ENCODE measurements at places on chromosomes 1 and 21.
A peak's percentile ranks its signal among the peaks of the same experiment; 100 is the strongest.

GRCh38 chr1:14598498-14599182 is at the start of gene KAZN:
Gene KAZN, plus strand, starts transcription at chr1:14598685.
- no peak for DNase-seq

DNA sequence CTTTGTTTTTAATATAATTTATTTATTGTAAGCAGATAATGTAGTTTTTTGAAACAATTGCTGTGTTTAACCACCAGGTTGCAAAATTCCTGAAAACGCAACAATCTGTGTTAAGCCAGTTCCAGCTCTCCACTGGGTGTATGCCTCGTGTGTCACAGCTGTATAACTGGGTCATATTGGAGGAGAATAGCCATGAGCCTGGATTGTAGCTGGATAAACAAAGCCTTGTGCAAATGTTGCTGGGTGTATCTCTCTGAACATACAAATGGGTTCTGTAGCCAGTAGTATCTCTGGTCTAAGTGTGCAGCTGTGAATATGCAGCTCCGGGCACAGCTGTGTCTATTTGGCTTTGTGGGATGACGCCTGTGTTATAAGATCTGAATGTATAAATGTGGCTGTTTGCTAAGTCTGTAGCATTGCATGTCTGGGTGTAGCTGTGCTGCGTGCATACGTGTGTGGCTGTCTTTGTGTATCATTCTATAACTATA is 2.8 kb downstream of the TCEA3 start:
- DNase-seq, result no peak

DNA sequence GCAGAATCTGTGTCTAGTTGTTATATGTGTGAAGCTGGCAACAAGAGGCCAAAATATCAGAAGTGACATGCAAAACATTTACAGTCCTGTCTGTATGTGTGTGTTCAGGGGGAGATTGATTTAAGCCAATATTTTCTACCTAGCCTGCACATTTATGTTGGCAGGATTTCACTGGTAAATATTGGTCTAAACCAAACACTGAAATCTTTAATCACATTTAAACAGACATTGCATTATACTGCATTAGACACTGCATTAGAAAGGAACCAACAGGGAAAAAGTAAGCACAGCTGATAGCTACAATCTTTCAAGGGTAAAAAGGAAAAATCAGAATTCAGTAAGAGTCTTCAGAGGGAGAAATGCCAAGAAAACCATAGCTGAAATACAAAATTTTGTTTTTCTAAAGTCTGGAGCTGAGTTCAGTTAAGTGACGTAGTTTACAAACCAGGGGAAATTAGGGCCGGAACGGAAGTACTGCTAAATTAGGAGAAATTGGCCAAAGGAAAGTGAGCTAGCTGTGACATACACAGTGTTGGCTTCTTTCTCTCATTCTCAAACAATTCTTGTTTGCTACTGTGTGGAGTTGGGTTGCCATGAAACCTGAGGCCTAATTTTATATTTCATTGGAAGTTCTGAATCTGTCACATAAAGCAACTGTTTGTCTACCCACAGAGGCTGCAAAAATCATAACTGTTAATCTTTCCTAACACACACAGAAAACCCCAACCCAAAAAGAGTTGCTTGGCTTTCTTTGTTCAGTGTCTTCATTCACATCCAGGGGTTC is 217.3 kb upstream of the SGIP1 start:
- no peak for DNase-seq

DNA sequence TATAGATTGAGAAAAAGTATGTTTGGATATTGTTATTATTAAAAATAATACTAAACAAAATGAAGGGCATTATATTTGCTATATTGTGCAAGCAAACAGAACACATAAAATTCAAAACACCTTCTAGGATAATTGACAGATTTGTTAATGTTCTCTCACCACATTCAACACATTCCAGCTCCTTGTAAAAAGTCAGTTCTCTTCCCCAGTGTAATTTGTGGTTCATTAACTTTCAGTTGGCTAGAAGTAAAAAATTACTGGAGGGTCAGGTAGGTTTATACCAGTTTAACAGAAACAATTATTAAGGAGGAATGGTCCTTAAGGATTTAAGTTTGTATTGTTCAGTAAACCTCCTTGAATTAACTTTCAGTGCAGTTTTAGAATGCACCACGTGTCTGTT is 1235.3 kb upstream of the ADGRL2 start:
- no peak for DNase-seq

DNA sequence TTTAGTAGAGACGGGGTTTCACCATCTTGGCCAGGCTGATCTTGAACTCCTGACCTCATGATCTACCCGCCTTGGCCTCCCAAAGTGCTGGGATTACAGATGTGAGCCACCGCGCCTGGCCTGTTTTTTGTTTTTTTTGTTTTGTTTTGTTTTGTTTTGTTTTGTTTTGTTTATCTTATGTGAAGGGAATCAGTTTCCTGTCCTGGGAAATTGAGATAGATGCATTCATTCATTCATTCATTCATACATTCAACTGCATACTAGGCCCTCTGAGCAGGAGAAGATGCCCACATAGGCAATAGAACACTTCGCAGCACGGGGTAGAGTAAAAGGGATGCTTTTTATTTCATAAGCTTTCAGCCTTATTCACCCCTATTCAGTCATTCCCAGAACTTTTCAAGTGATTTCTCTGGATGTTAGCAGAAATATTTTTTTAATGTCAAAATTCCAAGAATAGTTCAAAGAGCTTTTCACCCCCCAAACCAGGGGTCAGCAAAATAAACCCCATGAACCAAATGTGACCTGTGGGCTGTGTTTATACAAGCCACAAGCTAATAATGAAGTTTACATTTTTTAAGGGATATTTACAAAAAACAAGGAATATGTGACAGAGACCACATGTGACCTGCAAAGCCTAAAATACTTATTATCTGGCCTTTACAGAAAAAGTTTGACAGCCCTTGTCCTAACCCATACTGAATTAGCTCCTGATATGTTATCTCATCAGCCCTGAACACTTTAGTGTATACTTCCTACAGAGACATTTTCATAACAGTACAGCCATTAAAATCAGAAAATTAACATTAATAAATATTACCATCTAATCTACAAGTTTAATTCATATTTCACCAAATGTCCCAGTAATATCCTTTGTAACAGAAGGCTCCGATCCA is 127.1 kb downstream of the MAST2 start:
- DNase-seq, result no peak

DNA sequence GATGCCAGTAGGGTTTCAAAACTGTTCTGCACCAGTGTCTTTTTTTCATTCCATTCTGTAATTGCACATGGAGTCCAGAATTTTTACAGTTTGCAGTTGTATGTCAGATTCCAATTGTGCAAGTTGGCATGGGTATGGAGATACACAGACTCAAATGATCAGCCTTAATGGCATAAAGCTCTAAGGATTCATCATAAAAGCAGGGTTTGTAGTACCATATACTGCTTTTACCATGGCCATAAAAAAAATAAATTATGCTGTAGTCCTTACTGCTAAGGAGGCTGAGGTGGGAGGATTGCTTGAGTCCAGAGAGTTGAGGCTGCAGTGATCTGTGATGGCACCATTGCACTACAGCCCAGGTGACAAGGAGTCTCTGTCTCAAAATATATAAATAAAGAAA is 10.3 kb downstream of the MTARC1 start:
- no peak for DNase-seq

GRCh38 chr21:32064281-32064910 is 191.6 kb downstream of the HUNK start:
- DNase-seq, result no peak

DNA sequence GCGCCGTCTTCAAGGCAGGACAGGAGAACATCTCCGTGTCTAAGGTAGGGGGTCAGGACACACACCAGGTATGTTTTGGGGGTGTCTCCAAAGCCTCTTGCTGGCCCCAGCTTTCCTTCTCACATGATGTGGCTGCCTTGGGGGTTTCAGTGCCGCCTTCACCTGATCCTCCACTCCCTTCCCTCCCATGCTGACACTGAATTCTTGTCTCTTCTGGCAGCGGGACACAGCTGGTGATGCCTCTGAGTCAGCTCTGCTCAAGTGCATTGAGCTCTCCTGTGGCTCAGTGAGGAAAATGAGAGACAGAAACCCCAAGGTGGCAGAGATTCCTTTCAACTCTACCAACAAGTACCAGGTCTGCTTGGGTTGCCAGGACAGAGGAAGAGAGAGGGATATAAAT is 13.5 kb downstream of the ATP1A2 start:
- no peak for DNase-seq

DNA sequence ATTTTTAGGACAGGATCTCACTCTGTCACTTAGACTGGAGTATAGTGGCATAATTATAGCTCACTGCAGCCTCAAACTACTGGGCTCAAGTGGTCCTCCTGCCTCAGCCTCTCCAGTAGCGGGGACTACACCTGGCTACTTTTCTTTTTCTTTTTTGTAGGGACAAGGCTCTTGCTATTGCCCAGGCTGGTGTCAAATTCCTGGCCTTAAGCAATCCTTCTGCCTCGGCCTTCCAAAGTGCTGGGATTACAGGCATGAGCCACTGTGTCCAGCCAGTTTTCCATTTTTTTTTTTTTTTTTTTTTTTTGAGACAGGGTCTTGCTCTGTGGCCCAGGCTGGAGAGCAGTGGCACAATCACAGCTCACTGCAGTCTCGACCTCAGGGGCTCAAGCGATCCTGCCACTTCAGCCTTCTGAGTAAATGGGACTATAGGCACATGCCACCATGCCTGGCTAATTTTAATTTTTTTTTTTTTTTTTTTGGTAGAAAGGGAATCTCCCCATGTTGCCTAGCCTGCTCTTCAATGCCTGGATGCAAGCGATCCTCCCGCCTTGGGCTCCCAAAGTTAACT is 20.6 kb upstream of the CEP85 start:
- DNase-seq, result no peak

DNA sequence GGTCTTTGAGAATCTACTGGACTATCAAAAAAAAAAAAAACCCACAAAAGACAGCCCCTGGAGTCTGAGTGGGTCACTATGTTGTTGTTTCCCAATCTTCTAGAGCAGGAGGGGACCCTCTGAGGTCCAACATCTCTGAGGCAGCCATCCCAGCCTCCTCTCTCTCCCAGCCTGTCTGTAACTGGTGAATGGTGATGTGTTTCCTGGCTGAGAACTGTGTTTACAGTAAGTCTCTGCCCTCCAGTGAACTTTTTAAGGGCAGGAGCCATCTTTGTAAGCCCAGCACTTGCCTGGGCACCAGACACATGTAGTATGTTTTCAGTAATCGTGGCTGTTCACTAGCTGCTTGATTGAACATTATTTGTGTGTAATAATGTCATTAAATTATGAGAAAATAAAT is 85.7 kb downstream of the SPATA46 start:
- DNase-seq, result no peak

- DNase-seq, result peak; percentile 8
Observed at GRCh38 chr1:98940722-98941079, 64.0 kb downstream of the PLPPR5 start.

DNA sequence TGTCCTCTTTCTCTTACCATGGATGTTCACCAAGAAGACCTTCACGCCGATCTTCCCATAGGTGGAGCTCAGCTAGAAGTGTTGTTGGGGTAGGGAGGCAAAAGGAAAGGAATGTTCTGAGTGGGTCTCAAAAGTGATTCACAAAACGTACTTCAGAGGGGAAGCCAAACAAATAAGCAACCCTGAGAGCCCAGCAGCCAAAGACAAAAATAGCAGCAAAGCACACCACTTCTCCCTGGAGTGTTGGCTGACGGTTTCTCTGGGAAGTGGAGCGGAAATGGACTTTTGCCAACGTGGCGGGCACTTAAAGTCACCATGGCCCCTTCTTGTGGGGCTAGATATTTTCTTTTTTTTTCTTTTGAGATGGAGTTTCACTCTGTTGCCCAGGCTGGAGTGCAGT is 23.1 kb downstream of the SLC26A9 start:
- DNase-seq, result no peak
